ENCODE measurements at places on chromosomes 16 and 17.

DNA sequence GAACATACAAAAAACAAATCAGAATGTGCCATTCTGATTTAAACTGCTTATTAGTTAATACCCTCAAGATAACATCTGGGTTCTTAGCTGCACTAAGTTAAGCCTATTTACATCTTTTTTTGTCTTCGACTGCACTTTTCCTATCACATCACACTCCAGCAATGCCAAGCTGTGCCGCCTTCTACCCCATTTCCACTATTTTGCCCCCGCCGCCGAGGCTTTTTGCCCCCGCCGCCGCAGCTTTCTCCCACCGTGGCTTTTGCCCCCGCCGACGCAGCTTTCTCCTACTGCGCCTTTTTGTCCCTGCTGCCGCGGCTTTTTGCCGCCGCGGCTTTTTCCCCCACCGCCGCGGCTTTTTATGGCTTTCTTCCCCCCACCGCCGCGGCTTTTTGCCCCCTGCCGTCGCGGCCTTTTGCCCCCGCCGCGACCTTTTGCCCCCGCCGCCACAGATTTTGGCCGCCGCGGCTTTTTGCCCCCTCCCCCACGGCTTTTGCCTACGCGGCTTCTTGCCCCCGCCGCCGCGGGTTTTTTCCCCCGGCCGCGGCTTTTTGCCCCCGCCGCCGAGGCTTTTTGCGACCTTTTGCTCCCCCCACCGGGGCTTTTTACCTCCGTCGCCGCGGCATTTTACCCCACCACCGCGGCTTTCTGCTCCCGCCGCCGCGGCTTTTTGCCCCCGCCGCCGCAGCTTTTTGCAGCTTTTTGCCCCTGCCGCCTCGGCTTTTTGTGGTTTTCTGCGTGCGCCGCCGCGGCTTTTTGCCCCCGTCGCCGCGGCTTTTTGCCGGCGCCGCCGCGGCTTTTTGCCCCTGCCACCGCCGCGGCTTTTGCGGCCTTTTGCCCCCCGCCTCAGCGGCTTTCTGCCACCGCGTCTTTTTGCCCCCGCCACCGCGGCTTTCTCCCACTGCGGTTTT, 331.4 kb upstream of the WSB1 start:
- no peak for DNase-seq

- no peak for DNase-seq
Observed at GRCh38 chr16:2697401-2697948, 15.2 kb downstream of the KCTD5 start.

GRCh38 chr17:17837966-17838962, 1.5 kb upstream of the SREBF1 start:
- DNase-seq: peak; percentile 67

- no peak for DNase-seq
Observed at GRCh38 chr17:2177235-2177811, 122.4 kb downstream of the HIC1 start.

GRCh38 chr16:735982-736453, 4.8 kb downstream of the CIAO3 start:
- no peak for DNase-seq

- DNase-seq: no peak
Observed at GRCh38 chr16:4684058-4684715, 9.2 kb upstream of the NUDT16L1 start.

DNA sequence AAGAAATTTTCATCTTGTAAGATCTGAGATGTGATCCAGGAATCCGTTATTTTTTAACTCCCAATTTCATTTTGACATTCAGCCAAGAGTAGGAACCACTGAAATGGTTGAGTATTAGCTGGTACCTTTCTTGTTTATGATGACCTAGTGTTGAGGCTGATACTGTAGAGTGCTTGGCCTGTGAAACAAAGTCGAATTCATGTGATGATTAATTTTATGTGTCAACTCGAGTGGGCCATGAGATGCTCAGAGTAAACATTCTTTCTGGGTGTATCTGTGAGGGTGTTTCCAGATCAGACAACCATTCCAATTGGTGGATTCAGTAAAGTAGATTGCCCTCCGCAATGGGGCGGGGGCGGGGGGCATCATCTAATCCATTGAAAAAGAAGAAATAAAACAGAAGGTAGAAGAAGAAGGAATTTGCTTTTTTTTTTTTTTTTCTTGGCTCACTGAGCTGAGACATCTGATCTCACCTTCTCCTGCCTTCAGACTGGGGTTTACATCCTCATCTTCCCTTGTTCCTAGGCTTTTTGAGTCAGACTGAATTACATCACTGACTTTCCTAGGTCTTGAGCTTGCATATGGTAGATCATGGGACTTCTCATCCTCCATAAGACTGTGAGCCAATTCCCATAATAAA, 264.6 kb upstream of the KCNJ16 start:
- DNase-seq: no peak

DNA sequence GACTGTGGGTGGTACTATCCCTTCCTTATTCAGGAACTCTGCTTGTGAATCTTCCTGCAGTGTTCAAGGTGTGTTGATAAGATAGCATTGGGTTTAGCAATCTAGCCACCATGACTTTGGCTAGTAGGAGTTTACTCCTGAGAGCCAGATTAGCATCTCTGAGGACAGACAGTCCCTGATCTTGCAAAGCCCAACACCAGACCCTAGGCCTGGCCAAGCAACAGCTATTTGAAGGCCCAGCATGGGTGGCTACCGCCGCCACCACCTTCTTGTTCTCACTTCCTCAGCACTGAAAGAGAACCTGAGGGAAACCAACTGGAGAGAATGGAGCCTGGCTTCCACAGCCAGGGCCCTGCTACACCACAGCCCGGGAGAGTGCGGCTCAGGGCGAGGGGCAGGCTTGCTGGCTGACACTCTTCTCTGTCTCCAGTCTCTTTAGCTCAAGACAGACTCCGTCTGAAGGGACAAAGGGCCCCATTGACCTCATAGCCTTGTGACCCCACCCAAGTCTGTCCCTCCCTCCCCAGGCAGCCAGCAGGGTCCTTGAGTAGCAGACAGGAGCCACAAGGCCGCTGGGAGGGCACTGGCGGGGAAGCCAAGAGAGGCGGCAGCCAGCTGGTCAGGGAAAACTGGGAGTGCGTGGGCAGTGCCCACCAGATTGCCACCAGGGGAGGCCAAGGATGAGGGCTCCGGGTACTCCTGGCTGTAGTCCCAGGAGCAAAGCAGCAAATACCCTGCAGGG, 10.9 kb upstream of the ARHGAP23 start:
- no peak for DNase-seq

DNA sequence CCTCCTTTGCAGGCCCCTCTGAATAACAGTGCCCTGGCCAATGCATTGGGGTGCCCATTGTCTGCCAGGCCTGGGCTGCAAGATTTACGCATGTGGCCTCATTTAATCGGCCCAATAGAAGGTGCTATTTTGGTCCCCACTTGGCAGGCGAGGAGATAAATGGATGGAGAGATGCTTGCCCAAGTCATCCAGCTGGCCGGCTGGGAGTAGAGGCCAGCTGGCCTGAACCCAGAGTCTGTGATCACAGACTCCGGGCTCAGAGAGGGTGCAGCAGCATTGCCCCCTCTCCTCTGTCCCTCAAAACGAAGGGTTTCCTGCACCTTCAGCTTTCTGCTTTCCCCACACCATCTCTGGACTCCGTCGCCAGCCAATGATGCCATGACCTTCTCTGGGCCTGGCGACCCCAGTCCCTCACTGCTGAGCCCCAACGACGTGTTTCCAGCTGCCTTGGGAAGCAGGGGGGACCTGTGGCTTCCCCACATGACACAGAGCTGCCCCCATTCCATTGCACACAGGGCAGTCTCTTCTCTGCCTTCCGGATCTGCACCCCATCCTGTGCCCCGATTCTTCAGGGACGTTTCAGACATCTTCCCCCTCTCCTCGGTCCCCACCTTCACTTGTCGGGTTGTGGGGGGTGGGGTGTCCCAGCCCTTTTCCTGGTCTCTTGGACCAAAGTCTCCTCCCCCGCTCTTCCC, 3.5 kb upstream of the ADGRG1 start:
- no peak for DNase-seq

DNA sequence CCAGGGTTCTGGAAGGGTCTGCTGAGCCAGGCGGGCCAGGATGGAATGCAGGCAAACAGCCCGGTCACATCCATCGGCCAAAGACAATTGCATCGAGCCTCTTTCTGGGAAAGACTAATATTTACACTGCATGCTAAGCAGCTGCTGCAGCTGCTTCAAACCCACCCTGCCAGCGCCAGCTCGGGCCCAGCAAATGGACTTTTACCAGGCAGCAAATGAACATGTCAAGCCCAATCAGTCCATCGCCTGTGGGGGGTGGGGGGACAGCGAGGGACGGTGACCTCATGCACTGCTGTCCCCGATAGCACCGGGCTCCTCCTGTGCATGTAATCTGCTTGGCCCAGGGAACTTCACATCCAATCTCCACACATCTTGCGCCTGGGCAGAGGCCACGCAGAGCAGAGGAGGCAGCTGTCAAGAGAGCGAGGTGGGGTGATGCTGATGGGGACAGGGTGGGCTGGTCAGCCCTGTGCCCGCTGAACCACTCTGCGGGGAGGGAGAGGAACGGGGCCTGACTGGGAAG, 39.4 kb upstream of the CDH5 start:
- no peak for DNase-seq

DNA sequence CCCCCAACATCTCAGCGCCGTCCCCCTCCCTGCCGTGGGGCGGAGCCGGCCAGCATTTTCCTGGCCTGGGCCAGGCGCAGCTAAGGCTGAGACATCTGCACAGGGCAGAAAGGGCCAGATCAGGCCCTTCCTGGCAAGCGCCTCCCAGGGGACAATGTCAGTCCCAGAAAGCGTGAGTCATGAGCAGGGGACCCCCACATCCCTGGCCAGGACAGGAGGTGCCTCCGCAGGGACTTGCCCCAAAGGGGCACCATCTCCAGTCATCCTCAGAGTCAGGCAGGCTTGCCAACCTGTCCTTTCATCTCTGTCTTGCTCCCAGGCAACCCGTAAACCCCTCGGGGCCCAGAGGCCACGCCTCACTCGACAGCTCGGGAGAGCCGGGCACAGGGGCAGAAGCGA, 43.2 kb downstream of the SOCS1 start:
- DNase-seq: no peak

DNA sequence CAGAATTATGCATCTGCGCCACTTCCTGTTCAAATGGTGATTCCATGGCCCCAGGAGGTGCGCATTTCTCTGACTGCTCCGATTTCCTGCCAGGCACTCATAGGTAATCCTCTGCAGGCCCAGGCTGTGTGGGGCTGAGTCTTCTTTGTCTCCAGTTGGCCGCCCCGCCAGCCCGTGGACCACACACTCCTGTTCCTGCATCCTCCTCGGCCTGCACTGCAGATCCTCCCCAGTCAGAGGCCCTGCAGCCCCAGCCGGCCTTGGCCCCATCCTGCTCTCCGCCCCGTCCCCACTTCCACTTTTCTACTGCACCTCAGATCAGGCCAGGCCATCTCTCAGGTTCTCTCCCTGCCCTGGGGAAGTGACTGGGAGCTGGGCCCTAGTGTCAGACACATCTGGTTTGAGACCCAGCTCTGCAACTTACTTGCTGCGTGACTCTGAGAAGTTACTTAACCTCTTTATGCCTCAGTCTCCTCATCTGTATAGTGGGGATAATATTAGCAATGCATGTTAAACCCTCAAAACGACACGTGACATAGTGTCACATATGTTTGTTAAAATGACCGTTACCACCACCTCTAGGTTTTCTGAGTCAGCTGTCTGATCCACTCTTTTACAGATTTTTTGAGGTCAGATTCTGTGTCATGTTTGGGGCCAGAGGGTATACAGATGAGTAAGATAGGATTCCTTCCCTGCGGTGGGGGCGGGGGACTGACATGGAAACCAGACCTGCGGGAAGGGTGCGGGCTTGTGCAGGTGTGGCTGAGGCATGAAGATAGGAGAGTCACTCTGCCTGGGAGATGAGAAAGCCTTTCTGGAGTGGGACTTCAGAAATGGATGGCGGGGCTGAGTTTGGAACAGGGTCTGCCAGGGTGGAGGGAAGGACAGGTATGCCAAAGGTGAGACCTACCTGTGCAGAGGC, 12.8 kb downstream of the RAB11FIP4 start:
- peak; percentile 47 for DNase-seq
